Stimulated activated CD4-positive, alpha-beta T cell treated with anti-CD3 and anti-CD28 coated beads, Interleukin-12 subunit alpha, Interleukin-12 subunit beta, amount 100 ng/mL, for 48 hours (primary cell): ENCODE measurements at places on chromosomes 1 and 21.

GRCh38 chr1:213017447-213018273, 2.0 kb upstream of the ANGEL2 start:
- no peak for DNase-seq

DNA sequence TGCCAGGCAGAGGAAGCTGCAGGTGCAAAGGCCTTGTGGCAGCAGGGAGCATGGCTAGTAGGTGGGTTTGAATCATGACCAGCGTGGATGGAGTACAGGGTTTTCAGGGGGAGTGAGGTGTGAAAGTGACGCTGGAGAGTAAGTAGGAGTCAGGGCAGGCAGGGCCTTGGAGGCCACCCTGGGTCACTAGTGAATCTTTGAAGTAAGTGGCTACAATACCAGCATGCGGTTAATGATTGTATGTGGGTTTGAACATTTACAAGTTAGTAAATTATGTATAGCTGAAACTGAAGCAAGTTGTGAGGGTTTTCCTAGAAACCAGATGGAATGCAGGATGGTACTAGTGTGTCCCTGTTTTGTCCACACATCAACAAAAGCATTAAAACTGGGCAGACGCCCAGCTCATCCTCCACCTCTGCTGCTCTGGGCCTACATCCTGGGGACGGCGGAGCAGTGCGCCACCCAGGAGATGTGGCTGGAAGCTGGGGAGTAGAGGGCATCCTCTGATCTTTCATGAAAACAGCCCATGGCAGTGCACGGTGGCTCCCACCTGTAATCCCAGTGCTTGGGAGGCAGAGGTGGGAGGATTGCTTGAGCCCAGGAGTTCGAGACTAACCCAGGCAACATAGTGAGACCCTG, 41.2 kb upstream of the B3GALNT2 start:
- no peak for DNase-seq

GRCh38 chr1:236550961-236551851, 27.4 kb downstream of the LGALS8 start:
- DNase-seq: no peak

- no peak for DNase-seq
These were observed 555.4 kb upstream of the NEGR1 start for GRCh38 chr1:72837781-72838180.

DNA sequence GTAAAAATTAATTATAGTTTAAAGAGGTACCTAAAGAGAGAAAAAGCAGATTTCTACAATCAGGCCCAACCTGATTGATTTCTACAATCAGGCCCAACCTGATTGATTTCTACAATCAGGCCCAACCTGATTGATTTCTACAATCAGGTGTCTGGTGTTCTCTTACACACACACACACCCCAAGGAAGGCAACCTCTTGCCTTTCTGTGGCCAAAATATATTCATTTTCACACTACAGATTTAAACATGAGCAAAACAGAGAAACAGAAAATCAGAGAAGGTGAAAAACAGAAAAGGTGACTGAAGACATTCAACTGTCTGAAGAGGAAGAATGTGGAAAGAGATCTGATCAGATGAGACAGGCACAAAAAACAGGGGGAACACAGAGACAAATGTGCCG, 104.5 kb downstream of the SMYD2 start:
- DNase-seq: no peak
